ENCODE measurements at places on chromosomes 5 and 9. TPM values are rescaled to one million over a fixed set of nuclear protein-coding genes. Genes with fewer than 3 reads are reported as not detected.
A peak's percentile ranks its signal among the peaks of the same experiment; 100 is the strongest.

DNA sequence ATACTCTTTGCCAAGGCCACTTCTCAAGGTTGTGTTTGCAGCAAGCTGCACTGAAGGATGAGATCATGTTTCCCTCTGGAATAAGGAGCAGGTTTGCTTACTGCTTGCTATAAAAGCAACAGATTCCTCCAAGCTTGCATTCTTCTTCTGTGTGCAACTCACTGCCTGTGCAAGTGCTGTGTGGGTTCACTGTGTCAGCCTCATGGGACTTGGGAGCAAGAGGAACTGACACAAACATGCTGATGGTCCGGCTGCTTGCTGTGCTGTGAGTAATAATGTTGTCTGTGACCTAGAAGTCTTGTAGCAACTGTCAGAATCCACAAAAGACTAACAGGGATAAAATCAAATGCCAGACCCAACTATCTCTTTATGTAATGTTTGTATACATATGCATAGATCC, 33.6 kb upstream of the SHC3 start:
- no peak for DNase-seq

The HMGCS1 gene
- 206 TPM for polyA plus RNA-seq

GRCh38 chr5:128085413-128085812, 1.8 kb downstream of the SLC12A2 start:
- no peak for DNase-seq

DNA sequence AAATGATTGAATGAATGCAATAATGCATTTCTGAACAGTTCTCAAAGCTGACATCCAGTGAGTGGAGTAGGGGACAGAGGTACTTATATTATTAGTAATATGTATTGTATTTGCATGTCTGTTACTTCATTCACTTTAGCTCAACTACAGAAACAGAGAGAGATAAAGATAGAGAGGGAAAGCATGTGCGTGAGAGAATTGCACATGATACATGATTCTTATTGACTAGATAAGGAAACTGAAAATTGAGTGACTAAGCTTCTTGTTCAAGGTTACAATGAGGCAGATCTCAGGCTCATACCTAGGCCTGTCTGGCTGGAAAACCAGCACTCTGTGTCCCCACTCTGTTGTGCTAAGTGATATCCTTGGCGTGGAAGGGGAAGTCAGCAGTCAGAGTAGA, 337.7 kb upstream of the KLF4 start:
- DNase-seq, result no peak

The PCDHB11 gene
- polyA plus RNA-seq, result 1.8 TPM

- DNase-seq, result no peak
Observed at GRCh38 chr5:73686912-73687311, 60.9 kb downstream of the ARHGEF28 start.

DNA sequence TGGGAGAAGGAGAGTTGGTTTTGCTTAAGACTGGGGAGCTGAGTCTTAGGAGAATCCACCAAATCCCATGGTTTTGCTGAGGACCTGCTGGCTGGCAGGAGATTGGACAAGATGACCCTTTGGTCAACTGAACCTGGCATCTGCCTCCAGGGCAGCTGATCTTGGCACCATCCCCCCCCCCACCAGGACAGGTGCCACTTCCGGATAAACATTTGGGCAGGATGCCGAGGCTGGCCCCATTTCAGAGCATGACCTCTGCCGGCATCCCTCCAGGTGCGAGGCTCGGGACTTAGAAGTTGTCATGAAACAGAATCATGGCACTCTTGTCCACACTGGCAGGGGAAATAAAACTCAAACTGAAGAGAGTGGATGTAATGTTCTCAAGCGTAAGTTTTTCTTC, 165.6 kb downstream of the MACROH2A1 start:
- peak; percentile 16 for DNase-seq

The FRMPD1 gene
- 0.01 TPM for polyA plus RNA-seq

The SLC25A2 gene
- not detected for polyA plus RNA-seq

- peak; percentile 72 for DNase-seq
Observed at GRCh38 chr9:89497978-89498851, at the start of gene SEMA4D. TSS of gene SEMA4D (minus strand) at chr9:89498113. CDS start at chr9:89405456, 92,657 bp downstream.

DNA sequence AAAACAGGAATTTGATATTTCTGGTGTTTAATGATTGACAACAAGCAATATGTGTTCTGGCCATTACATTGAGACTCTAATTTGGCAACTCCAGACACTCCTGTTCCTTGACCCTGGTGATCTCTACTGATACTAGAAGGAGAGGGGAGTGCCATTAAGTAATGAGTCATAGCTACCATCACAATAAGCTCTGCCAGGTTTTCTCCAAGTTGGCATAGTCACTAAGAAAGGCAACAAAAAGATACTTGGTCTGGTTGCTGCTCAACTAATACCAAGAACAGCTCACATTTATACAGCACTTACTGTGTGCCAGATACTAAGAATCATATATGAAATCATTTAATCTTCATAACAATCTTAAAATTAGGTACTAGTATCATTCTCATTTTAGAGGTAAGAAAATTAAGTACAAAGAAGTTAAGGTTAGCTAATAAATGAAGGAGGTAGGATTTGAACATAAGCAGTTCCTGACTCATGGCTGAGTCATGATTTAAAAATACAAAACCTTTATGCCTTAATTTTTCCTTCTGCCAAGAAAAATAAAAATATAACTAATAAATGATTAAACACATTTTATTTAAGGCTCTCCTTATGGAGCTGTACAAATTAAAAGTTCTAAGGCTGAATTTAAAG, 19.9 kb upstream of the PRXL2C start:
- no peak for DNase-seq

DNA sequence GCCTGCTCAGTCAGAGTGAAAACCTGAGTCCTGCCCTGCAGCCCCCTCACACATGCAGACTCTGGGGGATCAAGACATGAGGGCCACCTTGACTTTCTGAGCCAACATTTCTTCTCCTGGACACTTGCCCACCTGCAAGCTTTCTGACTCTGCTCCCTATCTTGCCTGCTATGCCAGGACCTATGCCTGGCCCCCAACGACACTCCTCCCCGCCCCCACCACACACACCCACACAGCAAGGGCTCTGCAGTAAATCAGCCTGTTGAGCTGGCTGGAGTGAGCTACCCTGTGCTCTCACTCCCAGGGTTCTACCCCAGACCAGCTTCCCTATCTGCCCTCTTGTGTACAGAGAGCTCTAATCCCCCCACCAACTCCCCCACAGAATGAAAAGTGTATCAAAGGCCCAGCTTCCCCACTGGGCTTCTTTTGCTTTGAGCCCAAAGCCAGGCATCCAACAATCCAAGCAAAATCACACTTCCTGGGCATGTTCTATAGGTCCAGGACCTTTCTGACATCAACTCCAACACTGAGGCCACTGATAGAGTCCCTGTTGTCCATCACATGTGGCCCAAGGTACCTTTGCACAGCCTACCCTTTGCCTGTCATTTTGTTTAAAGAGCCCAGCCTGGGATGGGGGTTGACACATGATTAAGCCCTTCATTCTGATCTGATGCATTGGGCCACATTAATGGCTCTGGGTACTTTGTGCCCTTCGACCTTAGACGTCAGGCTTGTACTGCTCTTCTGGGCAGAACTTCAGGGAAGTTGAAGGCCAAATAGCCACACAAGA, 7.2 kb downstream of the PDLIM4 start:
- no peak for DNase-seq

DNA sequence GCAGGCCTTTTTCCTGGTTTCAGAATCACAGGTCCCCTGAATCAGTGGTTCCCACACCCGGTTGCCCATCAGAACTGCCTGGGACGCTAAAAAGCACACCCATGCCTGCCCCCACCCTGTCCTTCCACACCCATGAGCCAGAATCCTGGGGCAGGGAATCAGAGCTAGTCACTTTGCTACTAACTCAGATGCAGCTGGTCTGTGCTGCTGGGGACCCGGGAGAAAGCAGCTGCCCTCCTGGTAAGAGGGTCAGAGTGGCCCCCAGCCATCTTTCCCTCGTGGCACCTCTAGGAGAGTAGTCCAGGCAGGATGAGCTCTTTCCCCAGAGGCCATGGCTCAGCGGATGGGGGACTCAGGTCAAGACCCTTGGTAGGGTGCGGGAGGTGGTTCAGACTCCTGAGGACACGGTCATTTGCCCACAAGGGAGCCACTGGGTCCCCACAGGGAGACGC, 11.3 kb upstream of the NUP214 start:
- DNase-seq, result no peak

DNA sequence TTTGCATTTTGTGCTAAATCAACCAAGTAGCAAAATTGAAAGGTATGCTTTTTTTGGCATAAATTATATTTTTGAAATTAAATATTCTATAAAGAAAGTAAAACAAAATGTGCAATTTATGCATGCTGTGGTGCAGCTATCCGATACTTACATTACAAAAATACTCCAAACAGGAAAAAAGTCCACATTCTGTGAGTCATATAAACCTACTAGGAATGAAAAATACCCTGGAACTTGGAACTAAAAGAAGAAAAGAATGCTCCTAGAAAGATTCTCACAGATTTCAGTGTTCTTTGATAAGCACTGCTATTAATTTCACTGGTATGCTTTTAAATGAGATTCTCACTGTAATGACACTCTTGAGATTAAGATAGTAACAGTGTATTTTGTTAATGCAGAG, 92.6 kb downstream of the OSMR start:
- no peak for DNase-seq

- DNase-seq, result no peak
Observed at GRCh38 chr9:105331160-105331559, 86.7 kb downstream of the SLC44A1 start.

- no peak for DNase-seq
Observed at GRCh38 chr5:81533629-81534405, 139.9 kb upstream of the ACOT12 start.

The TUBB4B gene
- polyA plus RNA-seq, result 88.6 TPM

DNA sequence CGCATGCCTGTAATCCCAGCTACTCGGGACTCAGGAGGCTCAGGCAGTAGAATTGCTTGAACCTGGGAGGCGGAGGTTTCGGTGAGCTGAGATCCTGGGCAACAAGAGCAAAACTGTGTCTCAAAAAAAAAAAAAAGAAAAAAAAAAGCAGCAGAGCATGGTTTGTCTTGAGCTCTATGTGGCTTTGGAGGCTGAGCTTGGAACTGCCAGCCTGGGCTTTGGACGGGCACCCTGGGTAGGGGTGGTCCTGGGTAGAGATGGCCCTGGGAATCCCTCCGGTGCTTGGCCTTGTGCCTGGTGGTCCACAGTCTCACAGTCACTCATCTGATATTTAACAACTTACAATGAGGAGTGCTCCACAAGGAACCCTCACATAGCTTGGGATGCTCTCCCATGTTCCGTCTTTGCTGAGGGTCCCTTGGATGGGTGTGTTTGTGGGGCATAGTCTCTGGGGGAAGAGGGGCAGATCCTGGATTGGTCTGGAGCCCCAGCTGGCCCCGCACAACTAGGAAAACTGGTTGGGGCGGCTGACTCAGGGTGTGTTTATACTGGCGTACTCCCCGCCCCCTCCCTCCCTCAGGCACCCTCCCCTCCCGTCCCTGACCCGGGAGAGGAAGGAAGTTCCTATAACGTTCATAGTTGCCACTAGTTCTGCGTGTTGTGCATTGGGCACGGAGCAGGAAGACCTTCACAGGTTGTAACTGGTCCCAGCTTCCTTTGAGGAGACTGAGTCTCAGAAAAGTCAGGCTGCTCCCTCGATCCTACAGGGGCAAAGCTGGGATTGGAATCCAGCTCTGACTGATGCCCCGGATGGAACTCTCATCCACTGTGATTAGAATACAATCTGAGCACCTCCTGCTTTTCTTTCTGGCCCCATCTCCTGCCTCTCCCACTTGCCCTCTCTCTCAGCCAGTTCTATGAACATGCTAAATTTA, 11.2 kb downstream of the IER5L start:
- DNase-seq, result peak; percentile 81

DNA sequence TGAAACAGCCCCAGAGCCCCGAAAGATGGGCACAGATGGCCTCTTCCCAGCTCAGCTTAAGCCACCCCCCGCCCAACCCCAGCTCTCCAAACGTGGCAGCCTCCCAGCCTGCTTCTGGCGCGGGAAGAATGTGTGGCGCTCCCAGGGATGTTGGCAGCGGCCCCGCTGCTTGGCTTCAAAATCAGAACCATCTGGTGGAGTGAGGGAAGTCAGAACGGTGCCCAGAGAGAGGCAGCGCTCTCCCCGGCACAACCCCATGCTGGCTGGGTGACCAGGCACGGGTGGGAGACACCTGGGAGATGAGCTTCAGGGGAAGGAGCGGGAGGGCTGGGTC, 72.7 kb upstream of the ORM1 start:
- DNase-seq, result peak; percentile 83

GRCh38 chr5:175696139-175696854, 38.4 kb downstream of the HRH2 start:
- DNase-seq, result peak; percentile 39

- DNase-seq, result no peak
Observed at GRCh38 chr5:84255315-84255714, 129.4 kb downstream of the EDIL3 start.

DNA sequence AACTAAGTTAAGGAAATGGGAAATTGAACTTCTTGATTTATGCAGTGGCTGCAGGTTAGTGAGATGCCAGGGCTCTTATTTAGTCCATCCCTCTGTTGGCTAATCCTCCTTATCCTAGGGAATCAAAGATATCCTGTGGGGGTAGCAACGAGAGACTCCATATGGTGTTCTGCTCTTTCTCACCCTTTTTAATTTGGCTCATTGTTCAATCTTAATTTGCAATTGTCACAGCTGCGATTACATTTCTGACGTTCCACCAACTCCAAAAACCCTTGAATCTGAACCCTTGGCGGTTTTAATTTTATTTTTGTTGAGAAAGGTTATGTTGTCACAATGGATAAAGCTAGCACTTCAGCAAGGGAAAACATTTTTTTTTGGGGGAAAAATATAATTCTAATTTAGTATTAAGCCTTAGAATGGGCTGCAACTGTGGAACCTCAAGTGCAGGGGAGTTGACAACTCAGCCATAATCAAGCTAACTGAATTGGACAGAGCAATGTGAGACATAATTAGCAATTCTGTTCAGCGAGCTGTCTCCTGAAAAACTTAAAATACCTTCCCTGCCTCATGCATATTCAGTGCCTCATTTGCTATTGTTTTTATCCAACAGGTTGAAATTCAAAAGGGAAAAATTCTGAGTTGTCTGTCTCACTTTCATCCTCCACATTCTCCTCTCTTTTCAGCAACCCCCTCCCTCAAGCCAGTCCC, 91.3 kb downstream of the MAT2B start:
- no peak for DNase-seq

GRCh38 chr5:143767162-143767561, 44.8 kb upstream of the HMHB1 start:
- no peak for DNase-seq

The TOR4A gene
- polyA plus RNA-seq, result 0.85 TPM

The PTGR1 gene
- polyA plus RNA-seq, result 7.3 TPM

DNA sequence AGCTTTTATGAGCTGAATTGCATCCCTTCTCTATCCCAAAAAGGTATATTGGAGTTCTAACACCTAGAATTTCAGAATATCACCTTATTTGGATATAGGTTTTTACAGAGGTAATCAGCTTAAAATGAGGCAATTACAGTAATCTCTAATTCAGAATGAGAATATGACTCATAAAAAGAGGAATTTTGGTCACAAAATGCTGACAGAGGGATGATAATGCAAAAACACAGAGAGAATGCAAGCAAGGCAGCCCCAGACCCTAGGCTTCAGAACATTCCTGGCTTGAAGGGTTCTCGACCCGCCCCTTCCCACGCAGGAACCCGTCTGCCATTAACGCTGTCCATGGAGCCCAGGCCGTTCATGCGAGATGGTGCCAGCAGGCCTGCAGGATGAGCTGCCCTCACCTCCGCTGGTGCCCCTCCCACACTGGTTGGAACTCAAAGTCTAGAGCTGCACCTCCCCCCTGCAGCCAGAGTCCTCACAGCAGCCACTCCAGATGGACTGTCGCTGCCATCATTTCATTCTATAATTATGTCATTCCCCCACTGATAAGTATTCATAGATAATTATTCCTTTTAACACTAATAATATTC, 1173.4 kb upstream of the ACO1 start:
- no peak for DNase-seq
